ENCODE measurements at places on chromosomes 6 and 20.

DNA sequence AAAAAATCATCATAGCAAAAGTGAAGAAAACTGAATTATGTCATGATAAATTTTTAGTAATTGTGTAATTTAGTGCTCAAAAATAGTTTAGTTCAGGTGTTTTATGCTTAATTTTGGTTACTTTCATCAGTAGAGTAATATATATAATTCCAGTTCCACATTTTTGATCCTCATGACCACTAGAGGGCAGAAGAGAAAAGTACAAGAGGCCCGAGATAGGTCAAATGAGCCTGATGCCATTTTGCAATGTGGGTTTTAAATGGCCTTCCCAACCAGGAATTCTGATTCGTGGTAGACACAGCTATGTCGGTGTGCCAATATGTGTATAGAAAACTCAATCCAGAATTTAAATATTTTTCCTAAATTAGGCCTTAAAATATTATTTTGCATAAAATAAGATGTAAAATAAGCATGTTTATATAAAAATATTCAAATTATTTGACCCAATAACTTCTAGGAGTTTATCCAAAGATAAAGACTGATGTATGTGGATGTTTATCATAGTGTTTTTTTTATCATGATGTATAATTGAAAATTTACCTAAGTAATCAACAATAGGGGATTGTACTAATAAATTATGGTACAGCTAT lies 159.7 kb upstream of the RPS6KA2 start:
- no peaks in the 10 kb centered on the region for H3K27me3 ChIP-seq
- no peak overlapping the region for H3K4me3 ChIP-seq
- H3K4me1 ChIP-seq = no peaks in the 10 kb centered on the region
- no peak overlapping the region for H3K27ac ChIP-seq

DNA sequence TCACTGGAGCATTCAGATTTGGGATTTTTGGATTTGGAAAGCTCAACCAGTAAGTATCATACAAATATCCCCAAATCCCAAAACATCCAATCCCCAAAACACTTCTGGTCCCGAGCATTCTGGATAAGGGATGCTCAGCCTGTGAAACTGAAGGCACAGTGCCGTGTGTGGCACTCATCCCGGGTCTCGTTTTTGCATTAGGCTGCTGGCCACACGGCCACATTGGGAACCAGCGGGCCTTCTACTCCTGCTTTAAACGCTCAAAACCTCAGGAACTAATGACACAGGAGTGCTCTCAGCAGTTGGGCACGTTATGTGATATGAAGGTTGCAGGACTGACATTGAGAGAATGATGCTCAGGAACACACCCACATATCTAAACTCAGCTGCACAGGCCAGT lies 35.6 kb downstream of the PSMG4 start:
- no peaks in the 10 kb centered on the region for H3K36me3 ChIP-seq
- DNase-seq = peak; percentile 20
- no peak overlapping the region for H3K4me3 ChIP-seq
- peak overlapping the region; percentile 97 for H3K27ac ChIP-seq
- no peaks in the 10 kb centered on the region for H3K4me1 ChIP-seq

DNA sequence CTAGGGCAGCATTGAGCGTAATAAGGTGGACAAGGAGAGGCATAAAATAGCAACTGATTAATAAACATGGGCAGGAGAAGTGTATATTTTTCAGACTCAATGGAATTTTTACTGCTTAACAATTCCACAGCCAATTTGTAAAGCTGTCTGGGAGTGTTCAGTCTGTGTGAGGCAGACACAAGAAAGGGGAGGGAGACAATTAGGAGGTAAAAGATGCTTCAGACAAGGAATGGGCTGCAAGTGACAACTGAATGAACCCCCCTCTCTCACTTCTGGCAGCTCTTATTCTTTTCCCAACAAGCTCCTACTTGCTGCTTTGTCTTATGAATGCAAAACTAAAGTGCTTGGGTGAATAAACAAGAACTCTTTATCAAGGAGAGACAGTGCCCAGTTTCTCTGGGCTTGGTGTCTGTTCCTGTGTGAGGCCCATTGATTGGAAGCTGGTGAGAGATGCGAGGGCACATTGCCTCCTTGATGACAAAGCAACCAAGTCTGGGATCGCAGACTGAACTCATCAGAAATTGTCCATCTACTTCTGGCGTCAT lies 575.3 kb downstream of the RNF144B start:
- H3K36me3 ChIP-seq = no peaks in the 10 kb centered on the region
- H3K27me3 ChIP-seq = no peaks in the 10 kb centered on the region
- no peak overlapping the region for H3K4me3 ChIP-seq
- H3K4me1 ChIP-seq = peaks cover 4% of the 10 kb centered on the region
- no peak for DNase-seq

- H3K27ac ChIP-seq = no peak overlapping the region
- H3K4me1 ChIP-seq = no peaks in the 10 kb centered on the region
- peak; percentile 75 for DNase-seq
- H3K4me3 ChIP-seq = no peak overlapping the region
Observed at GRCh38 chr6:87122477-87122876, 27.6 kb upstream of the CGA start.

DNA sequence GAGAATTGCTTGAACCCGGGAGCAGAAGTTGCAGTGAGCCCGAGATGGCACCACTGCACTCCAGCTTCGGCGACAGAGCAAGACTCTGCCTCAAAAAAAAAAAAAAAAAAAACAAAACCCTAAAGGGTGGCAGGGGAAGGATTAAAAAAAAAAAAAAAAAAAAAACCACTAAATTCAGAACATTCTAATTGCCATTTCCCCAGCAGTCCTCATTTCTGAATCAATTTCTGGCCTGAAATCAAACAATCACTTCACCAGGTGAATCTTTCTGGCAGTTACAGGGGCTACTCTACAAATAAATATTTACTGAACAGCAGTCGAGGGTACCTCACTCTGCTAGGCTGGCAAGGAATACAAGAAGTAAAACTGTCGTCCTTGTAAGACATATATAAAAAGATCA lies 1.2 kb downstream of the UQCC1 start:
- no peaks in the 10 kb centered on the region for H3K4me1 ChIP-seq
- DNase-seq = no peak
- peaks cover 39% of the 10 kb centered on the region for H3K36me3 ChIP-seq
- peaks cover 4% of the 10 kb centered on the region for H3K27me3 ChIP-seq
- no peak overlapping the region for H3K27ac ChIP-seq

- no peak for DNase-seq
- H3K27ac ChIP-seq = no peak overlapping the region
- H3K27me3 ChIP-seq = no peaks in the 10 kb centered on the region
- H3K4me3 ChIP-seq = no peak overlapping the region
- no peaks in the 10 kb centered on the region for H3K36me3 ChIP-seq
- H3K4me1 ChIP-seq = no peaks in the 10 kb centered on the region
Observed at GRCh38 chr6:134373993-134374392, 56.1 kb upstream of the SGK1 start.

GRCh38 chr6:117502580-117502979 lies 20.1 kb downstream of the DCBLD1 start:
- H3K4me3 ChIP-seq = no peak overlapping the region
- no peaks in the 10 kb centered on the region for H3K27me3 ChIP-seq
- H3K27ac ChIP-seq = no peak overlapping the region
- DNase-seq = no peak

DNA sequence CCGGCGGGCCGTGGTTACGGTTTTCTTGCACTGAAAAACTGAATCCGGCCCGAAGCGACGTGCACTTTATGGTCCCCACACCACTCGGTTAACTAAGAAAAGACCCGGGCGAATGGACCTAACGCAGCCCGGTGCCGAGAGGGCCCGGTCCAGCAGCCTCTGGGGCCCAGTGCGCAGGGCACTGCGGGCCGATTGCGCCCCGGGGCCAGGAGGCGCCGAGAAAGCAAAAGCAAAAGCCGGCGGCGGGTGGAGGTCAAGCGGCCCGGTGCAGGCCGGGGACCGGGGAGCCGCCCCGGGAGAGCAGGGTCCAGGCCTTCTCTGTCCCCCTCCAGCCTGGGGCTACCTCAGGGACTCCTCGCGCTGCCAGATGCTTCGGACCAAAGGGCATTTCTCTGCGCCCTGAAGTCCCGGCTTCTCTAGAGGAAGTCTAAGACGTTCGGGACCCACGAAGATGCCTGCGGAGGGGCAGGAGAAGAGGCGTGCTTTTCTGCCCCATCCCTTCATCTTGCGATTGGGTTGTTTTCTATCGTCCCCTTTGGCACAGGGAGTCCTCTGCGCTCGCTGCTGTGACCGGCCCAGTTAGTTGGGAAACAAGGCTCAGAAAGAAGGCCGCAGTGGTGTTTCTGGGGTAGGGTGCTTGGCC lies 4.4 kb downstream of the FOXF2 start:
- H3K36me3 ChIP-seq = no peaks in the 10 kb centered on the region
- peaks cover 9% of the 10 kb centered on the region for H3K4me1 ChIP-seq
- H3K27ac ChIP-seq = no peak overlapping the region
- H3K27me3 ChIP-seq = peaks cover 94% of the 10 kb centered on the region
- DNase-seq = peak; percentile 67

- DNase-seq = no peak
- peaks cover 21% of the 10 kb centered on the region for H3K36me3 ChIP-seq
- H3K4me1 ChIP-seq = no peaks in the 10 kb centered on the region
- no peaks in the 10 kb centered on the region for H3K27me3 ChIP-seq
- no peak overlapping the region for H3K27ac ChIP-seq
Observed at GRCh38 chr20:35660122-35660937, 4.4 kb downstream of the CPNE1 start.

- peak overlapping the region; percentile 67 for H3K4me3 ChIP-seq
- H3K36me3 ChIP-seq = peaks cover 4% of the 10 kb centered on the region
- H3K27me3 ChIP-seq = no peaks in the 10 kb centered on the region
Observed at GRCh38 chr6:43999628-44000027, 127.6 kb downstream of the MRPL14 start.

DNA sequence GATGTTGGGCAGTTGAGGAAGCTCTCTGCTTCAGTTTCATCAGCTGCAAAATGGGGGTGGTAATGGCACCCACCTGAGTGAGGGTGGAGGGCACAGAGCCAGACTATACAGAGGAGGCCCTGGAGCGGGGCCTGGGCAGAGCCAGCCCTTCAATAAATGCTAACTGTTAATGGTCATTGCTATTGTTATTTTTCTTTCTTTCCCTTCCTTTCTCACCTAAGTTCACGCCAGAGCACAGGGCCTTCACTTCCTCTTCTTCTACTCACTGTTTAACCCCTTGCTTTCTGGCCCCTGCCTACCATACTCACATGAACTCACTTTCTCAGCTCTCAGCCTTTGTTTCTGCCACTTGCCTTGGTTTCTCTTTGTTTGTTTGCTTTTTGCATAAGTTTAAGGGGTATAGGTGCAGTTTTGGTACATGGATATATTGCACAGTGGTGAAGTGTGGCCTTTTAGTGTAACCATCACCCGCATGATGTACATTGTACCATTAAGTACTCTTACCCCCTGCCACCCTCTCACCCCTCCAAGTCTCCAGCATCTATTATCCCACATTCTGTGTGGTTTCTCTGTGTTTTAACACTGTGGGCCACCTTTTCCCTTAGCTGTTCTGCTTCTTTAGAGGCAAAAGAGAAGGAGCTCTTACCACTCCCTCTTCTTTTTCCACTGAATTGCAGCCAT lies 7.5 kb upstream of the RREB1 start:
- H3K27ac ChIP-seq = no peak overlapping the region
- H3K27me3 ChIP-seq = no peaks in the 10 kb centered on the region
- DNase-seq = no peak
- H3K36me3 ChIP-seq = no peaks in the 10 kb centered on the region
- H3K4me1 ChIP-seq = no peaks in the 10 kb centered on the region

- peaks cover 39% of the 10 kb centered on the region for H3K36me3 ChIP-seq
- DNase-seq = no peak
- H3K4me3 ChIP-seq = no peak overlapping the region
- no peak overlapping the region for H3K27ac ChIP-seq
- H3K4me1 ChIP-seq = no peaks in the 10 kb centered on the region
- no peaks in the 10 kb centered on the region for H3K27me3 ChIP-seq
Observed at GRCh38 chr20:35490736-35491181, 35.4 kb downstream of the CEP250 start.

- H3K27ac ChIP-seq = no peak overlapping the region
- H3K4me3 ChIP-seq = no peak overlapping the region
Observed at GRCh38 chr6:50862176-50862575, 43.5 kb downstream of the TFAP2B start.

- DNase-seq = no peak
- H3K27me3 ChIP-seq = no peaks in the 10 kb centered on the region
- no peak overlapping the region for H3K4me3 ChIP-seq
- no peaks in the 10 kb centered on the region for H3K36me3 ChIP-seq
- H3K27ac ChIP-seq = peak overlapping the region; percentile 57
- no peaks in the 10 kb centered on the region for H3K4me1 ChIP-seq
Observed at GRCh38 chr6:145245119-145245518, 490.2 kb downstream of the EPM2A start.

- H3K36me3 ChIP-seq = no peaks in the 10 kb centered on the region
- no peaks in the 10 kb centered on the region for H3K4me1 ChIP-seq
- no peak overlapping the region for H3K27ac ChIP-seq
- DNase-seq = no peak
- no peaks in the 10 kb centered on the region for H3K27me3 ChIP-seq
Observed at GRCh38 chr6:19279273-19279684, 557.9 kb upstream of the ID4 start.

DNA sequence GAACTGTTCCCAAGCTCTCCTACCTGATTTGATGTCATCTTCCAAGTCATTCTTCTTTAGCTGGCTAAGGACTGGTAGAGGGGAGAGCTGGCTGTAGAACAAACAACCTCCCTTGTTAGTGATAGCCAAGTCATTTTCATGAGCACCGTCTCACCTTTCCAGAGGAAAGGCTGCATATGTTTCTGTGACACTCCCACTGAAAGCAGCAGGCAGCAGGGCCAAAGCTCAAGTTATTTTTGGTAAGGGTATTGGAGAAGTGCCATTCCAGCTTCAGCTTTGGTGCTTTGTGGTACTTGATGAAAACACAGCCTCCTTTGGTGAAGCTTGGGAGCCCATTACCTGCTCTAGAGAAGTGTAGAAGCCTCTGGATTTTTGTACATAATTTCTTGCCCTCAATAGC lies 5.4 kb upstream of the DOK5 start:
- no peak overlapping the region for H3K27ac ChIP-seq
- H3K36me3 ChIP-seq = no peaks in the 10 kb centered on the region
- H3K4me1 ChIP-seq = peaks cover 6% of the 10 kb centered on the region
- no peak overlapping the region for H3K4me3 ChIP-seq

DNA sequence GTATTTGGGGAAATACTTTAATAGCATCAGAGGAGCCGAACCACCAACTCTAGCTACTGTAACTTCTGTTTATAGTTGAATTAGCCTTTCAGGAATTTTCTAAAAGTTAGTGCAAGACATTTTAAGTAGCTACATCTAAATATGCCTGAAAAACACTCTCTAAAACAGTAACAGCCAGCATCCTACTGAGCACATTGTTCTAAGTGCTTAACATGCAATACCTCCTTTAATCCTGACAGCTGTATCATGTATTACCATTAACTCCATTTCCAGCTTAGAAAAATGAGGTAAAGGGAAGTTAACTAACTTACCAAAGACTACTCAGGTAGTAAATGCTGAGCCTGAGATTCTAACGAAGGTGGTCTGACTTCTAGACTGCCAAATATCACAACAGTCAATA lies 120.7 kb downstream of the DST start:
- H3K36me3 ChIP-seq = peaks cover 37% of the 10 kb centered on the region
- H3K4me3 ChIP-seq = peak overlapping the region; percentile 44
- no peaks in the 10 kb centered on the region for H3K4me1 ChIP-seq
- no peak for DNase-seq

DNA sequence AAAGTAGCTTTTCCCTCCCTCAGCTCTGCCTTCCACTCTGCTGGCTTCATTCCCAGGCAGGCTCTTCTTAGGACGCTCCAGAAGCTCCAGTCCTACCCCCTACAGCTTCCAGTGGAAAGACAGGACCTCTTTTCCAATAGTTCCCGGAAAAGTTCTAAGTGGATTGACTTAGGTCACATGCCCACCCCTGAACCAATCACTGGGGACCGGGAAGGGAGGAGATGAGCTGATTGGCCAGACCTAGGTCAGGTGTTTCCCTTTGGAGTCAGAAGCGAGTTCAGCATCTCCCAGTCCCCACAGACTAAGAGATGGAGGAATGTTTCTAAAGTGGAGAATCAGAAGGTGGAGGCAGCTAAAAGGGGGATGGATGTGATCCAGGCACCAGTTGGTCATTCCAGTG lies 62.9 kb upstream of the KCNG1 start:
- no peaks in the 10 kb centered on the region for H3K36me3 ChIP-seq
- H3K27ac ChIP-seq = no peak overlapping the region
- H3K27me3 ChIP-seq = no peaks in the 10 kb centered on the region
